ENCODE measurements at places on chromosomes 12 and 14.

- no peak overlapping the region for H3K4me3 ChIP-seq
- H3K36me3 ChIP-seq: no peaks in the 10 kb centered on the region
- no peaks in the 10 kb centered on the region for H3K4me1 ChIP-seq
- H3K27me3 ChIP-seq: no peaks in the 10 kb centered on the region
Measured at GRCh38 chr14:29037411-29037810, 270.8 kb downstream of the FOXG1 start.

DNA sequence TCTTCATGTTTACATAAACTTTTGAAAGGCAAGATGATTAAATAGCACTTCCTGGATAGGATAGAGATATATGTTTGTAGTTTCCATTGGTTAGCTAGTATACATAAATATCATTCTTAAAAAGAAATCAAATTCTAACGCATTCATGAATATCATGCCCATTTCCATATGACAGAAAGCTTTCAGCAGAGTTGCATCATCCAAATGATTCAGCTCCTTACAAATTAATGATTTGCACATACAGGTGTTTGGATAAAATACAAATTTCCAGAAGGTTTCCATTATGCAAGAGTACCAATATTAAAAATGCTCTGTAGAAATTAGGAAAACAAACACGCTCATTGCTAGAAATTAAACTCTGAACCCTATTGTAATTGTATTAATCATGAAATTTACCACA is 264.4 kb downstream of the FOXG1 start:
- H3K27ac ChIP-seq: no peak overlapping the region
- no peaks in the 10 kb centered on the region for H3K27me3 ChIP-seq
- no peaks in the 10 kb centered on the region for H3K4me1 ChIP-seq
- no peaks in the 10 kb centered on the region for H3K36me3 ChIP-seq

DNA sequence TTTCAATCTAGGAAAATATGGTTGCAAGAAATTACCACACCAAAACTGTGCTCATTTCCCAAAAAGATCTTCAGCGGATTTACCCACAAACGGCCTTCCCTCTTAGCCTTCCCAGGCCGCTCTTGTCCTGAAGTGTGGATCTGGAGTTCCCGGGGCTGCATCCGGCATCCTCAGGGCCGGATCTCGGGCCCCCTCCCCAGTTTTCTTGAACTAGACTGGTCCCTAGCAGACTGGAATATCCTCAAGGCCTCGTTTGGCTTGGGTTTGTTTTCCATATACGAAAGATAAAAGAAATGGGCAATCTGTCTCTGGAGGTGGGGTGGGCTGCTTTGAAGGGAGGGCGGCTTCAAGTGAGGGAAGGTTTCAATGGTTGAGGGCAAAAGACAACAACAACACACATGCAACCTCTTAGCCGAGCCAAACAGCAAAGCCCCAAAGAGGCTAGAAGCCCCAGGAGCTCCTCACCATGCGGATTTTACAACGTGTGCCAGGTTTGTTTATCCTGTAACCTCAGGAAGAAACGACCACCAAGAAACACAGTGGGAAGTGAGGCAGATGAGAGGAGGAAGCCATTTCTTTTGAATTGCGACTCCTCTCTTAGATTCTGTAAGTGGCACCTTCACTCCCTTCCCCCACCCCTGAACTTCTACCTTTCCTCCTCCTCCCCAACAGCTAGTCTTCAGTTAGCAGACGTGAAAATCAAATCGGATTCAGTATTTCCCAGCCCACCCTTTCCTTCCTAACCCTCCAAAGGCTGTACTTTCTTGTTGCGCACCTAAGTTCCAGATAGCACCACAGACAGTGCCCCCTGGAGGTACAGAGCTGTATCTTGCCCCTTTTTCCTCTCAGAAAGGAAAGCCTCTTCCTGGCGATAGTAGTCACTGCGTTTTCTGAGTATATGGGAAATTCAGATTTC is 2.6 kb downstream of the MYF6 start:
- no peak overlapping the region for H3K27ac ChIP-seq
- no peak for DNase-seq
- peaks cover 42% of the 10 kb centered on the region for H3K27me3 ChIP-seq
- no peaks in the 10 kb centered on the region for H3K36me3 ChIP-seq

- H3K36me3 ChIP-seq: peaks cover 57% of the 10 kb centered on the region
- H3K4me1 ChIP-seq: peaks cover under 1% of the 10 kb centered on the region
- H3K27me3 ChIP-seq: no peaks in the 10 kb centered on the region
Measured at GRCh38 chr14:105220699-105221597, 27.4 kb upstream of the BTBD6 start.

DNA sequence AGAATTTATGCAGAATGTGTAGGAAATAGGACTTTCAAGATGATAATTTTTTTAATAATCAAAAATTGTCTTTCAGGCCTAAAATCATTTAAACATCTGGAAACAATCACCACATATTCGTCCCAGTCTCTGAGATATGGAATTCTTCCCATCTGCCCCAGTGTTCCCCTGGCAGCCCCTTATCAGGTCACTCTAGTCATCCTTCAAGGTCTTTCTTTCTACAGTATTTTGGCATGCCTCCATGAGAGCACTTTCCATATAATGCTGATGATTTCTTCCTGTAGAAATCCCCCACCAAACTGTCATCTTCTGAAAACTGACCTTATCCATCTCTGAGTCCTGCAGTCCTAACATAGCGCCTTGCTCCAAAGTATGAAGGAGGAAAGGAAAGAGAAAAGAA is 422.1 kb downstream of the RPS29 start:
- peaks cover 9% of the 10 kb centered on the region for H3K4me1 ChIP-seq
- H3K27me3 ChIP-seq: no peaks in the 10 kb centered on the region
- no peak for DNase-seq
- H3K36me3 ChIP-seq: no peaks in the 10 kb centered on the region

GRCh38 chr12:99059824-99060511 is 414.9 kb downstream of the APAF1 start:
- H3K4me1 ChIP-seq: no peaks in the 10 kb centered on the region
- no peak for DNase-seq
- H3K27me3 ChIP-seq: peaks cover 3% of the 10 kb centered on the region
- no peaks in the 10 kb centered on the region for H3K36me3 ChIP-seq
- H3K27ac ChIP-seq: no peak overlapping the region

DNA sequence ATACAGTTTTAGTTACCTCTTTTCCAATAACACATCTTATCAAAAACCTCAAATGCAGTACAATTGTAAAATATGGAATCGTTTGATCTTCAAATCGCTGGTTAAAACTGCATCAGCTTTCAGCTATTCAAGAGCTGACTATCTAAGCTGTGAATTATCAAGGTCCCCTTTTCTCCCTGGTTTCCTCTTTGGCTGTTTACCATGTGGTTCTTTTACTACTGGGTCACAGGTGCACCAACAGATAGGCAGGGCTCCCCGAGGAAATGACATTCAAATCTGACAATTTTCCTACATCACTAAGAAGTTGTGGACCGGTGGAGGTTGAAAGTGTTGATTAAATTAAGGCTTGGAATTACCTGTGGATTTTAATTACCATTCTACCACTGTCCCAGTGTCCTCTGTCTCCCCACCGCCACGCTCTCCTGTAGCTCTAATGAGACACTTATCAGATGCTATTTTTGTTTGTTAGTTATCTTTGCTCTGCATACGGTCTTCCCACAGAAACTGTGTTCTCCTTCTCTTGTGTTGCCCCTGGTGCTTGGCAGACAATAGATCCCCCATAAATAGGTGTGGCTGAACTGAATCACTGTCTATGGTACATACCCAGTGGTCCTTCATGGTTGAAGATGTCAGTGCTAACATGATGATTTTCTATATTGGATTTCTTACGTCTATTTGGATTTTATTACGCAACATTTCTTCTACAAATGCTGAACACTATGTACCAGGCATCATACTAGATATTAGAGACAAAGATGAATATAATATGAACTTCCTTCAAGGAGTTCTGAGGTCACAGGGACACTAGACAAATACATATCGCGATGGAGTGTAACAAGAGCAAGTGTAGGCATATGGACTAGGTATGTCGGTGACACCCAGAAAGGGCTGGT is 20.9 kb upstream of the PLXNC1 start:
- H3K36me3 ChIP-seq: peaks cover 7% of the 10 kb centered on the region
- no peak for DNase-seq
- H3K27me3 ChIP-seq: no peaks in the 10 kb centered on the region

DNA sequence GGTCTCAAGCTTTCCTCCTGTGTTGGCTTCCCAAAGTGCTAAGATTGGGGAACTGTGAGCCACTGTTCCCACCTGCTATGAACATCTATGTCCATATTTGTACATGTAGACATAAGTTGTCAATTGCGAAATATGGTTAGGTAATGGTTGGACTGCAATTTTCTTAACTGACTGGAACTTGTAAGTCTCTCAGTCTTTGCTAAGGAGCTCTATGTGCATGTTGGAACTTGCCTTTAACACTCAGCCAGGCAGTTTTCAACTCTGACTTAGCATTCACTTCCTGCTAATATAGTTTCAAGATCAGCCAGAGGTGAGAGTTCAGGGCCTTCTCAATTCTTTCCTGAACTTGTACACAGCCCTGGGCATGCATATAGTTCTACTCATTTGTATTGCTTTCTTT is 44.5 kb upstream of the EEA1 start:
- DNase-seq: no peak
- H3K36me3 ChIP-seq: peaks cover 20% of the 10 kb centered on the region
- peak overlapping the region; percentile 65 for H3K27ac ChIP-seq
- no peak overlapping the region for H3K4me3 ChIP-seq
- no peaks in the 10 kb centered on the region for H3K27me3 ChIP-seq

- peak within 1 kb of the TSS; percentile 39 for H3K4me3 ChIP-seq
- peaks cover 8% of the 10 kb centered on the region for H3K4me1 ChIP-seq
- no peaks in the 10 kb centered on the region for H3K36me3 ChIP-seq
- peaks cover 28% of the 10 kb centered on the region for H3K27me3 ChIP-seq
- DNase-seq: no peak
- peak within 1 kb of the TSS; percentile 14 for H3K27ac ChIP-seq
Measured at GRCh38 chr12:72272091-72272661, at the start of gene TRHDE. Gene TRHDE, plus strand, starts transcription at chr12:72272370. Its CDS starts 274 bp downstream, at chr12:72272644.

DNA sequence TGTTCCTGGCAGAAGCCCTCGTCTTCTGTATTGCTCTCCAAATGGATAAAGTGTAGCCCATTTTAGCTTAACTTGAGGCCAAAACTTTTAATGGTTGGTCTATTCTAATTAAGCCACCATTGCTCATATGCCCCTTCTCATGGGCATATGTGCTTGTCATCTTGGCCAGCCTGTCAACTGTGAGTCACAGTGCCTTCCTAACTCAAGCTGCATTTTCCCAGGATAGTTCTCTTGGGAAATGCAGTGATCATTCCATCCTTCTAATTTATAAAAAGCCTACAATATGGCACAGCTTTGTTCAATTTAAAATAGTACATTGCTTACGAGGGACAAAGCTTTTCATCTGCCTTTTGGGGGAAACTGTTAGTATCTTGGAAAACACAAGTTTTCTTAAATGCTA is 6.6 kb downstream of the PTHLH start:
- peaks cover 2% of the 10 kb centered on the region for H3K36me3 ChIP-seq
- H3K4me1 ChIP-seq: peaks cover 12% of the 10 kb centered on the region
- peaks cover 56% of the 10 kb centered on the region for H3K27me3 ChIP-seq
- DNase-seq: no peak
- H3K27ac ChIP-seq: no peak overlapping the region
- no peak overlapping the region for H3K4me3 ChIP-seq

GRCh38 chr12:2841056-2841650 is 6.3 kb upstream of the NRIP2 start:
- no peaks in the 10 kb centered on the region for H3K27me3 ChIP-seq
- peaks cover 45% of the 10 kb centered on the region for H3K36me3 ChIP-seq
- H3K4me1 ChIP-seq: no peaks in the 10 kb centered on the region
- H3K27ac ChIP-seq: peak overlapping the region; percentile 65
- no peak overlapping the region for H3K4me3 ChIP-seq

- H3K27ac ChIP-seq: no peak overlapping the region
- no peaks in the 10 kb centered on the region for H3K36me3 ChIP-seq
- H3K4me3 ChIP-seq: no peak overlapping the region
- no peaks in the 10 kb centered on the region for H3K27me3 ChIP-seq
- no peak for DNase-seq
Measured at GRCh38 chr12:68414988-68415387, 82.8 kb upstream of the MDM1 start.

GRCh38 chr12:27480016-27480415 is 33.5 kb downstream of the SMCO2 start:
- peaks cover 6% of the 10 kb centered on the region for H3K4me1 ChIP-seq
- peaks cover 47% of the 10 kb centered on the region for H3K36me3 ChIP-seq
- H3K4me3 ChIP-seq: no peak overlapping the region
- H3K27me3 ChIP-seq: no peaks in the 10 kb centered on the region
- H3K27ac ChIP-seq: no peak overlapping the region

- H3K27me3 ChIP-seq: peaks cover 5% of the 10 kb centered on the region
- H3K4me3 ChIP-seq: no peak overlapping the region
- peaks cover 44% of the 10 kb centered on the region for H3K4me1 ChIP-seq
- DNase-seq: no peak
- peaks cover 3% of the 10 kb centered on the region for H3K36me3 ChIP-seq
Measured at GRCh38 chr14:75563931-75564330, 14.5 kb upstream of the FLVCR2 start.

DNA sequence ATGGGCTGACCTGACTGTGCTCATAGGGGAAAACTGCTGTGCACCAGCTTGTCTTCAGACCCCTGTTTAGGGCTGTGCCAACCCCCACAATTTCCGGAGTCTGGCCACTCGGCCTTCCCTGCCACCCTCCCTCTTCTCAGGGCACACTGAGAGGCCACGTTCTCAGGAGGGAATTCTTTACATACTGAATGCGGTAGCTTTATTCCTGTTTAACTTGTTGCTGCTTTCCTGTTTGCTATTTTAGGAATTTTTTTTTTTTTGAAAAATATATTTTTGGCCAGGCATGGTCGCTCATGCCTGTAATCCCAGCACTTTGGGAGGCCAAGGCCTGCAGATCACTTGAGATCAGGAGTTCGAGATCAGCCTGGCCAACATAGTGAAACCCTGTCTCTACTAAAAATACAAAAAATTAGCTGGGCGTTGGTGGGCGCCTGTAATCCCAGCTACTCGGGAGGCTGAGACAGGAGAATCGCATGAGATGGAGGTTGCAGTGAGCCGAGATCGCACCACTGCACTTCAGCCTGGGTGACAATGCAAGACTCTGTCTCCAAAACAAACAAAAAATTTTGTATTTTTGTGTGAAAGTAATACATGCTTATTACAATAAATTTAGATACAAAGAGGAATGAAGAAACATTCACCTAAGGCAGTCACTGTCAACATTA is 39.5 kb downstream of the TPCN1 start:
- peaks cover 17% of the 10 kb centered on the region for H3K4me1 ChIP-seq
- no peak overlapping the region for H3K27ac ChIP-seq
- DNase-seq: no peak
- no peak overlapping the region for H3K4me3 ChIP-seq
- no peaks in the 10 kb centered on the region for H3K27me3 ChIP-seq
